ENCODE measurements at places on chromosomes 11 and 22. TPM values are rescaled to one million over a fixed set of nuclear protein-coding genes. Genes with fewer than 3 reads are reported as not detected.

The MFNG gene
- 196 TPM for total RNA-seq

The FAM180B gene
- 0.21 TPM for total RNA-seq

The OR52I1 gene
- total RNA-seq = not detected

The SMTNL1 gene
- not detected for total RNA-seq

The LRRC32 gene
- 0.32 TPM for total RNA-seq

The IL10RA gene
- total RNA-seq = 260 TPM

The GAL3ST3 gene
- not detected for total RNA-seq

DNA sequence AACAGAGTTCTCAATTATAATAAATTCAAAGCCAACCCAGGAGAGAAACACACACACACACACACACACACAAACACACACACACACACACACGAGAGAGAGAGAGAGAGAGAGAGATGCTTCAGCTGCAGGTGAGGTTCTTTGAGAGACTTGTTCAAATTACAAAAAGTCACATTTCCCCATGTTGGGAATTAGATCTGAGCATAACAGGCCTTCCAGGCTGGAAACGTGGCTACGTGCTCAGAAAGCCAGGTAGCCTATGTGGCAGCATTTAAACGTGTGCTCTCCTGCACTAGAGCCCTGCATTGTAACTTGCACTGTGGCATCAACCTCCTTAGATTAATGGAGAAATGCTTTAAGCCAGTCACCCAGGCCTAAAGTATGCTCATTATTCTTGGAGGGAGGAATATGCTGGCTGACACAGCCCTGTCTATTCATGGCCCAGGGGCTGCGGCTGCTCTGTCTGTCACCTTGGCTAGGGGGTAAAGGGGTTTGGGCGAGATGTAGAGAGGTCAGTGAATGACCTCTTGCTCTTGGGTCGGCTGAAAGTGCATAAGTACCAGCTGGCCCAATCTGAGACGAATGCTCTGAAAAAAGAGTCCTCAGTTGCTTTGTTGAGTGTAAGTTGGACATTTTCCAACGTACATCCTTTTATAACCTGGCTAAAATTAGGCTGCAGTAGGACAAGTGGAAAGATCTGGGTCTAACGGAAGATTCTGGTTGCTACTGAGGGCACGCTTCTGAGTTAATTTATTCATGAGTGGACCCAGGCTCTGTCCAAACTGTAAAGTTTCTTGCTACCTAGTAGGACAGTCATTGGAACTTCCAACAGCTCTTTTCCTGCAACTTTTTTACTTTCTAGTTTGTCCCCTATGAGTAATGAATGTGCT, 171.1 kb upstream of the SEZ6L start:
- no peaks in the 10 kb centered on the region for H3K36me3 ChIP-seq
- H3K27ac ChIP-seq = no peak overlapping the region
- no peaks in the 10 kb centered on the region for H3K4me1 ChIP-seq
- no peak for DNase-seq
- no peaks in the 10 kb centered on the region for H3K27me3 ChIP-seq

- peaks cover 7% of the 10 kb centered on the region for H3K4me1 ChIP-seq
- no peak overlapping the region for H3K4me3 ChIP-seq
- H3K27ac ChIP-seq = no peak overlapping the region
- H3K27me3 ChIP-seq = no peaks in the 10 kb centered on the region
Measured at GRCh38 chr22:27883656-27884350, 35.3 kb downstream of the PITPNB start.

- no peaks in the 10 kb centered on the region for H3K27me3 ChIP-seq
- no peak for DNase-seq
- no peaks in the 10 kb centered on the region for H3K4me1 ChIP-seq
- H3K4me3 ChIP-seq = no peak overlapping the region
- peaks cover 40% of the 10 kb centered on the region for H3K36me3 ChIP-seq
- no peak overlapping the region for H3K27ac ChIP-seq
Measured at GRCh38 chr11:28086569-28086968, 21.4 kb downstream of the KIF18A start.

GRCh38 chr22:46739094-46739870, 1.2 kb upstream of the CERK start:
- no peaks in the 10 kb centered on the region for H3K27me3 ChIP-seq
- H3K27ac ChIP-seq = peak overlapping the region; percentile 73
- peaks cover 33% of the 10 kb centered on the region for H3K4me1 ChIP-seq
- no peak for DNase-seq
- peaks cover 16% of the 10 kb centered on the region for H3K36me3 ChIP-seq

DNA sequence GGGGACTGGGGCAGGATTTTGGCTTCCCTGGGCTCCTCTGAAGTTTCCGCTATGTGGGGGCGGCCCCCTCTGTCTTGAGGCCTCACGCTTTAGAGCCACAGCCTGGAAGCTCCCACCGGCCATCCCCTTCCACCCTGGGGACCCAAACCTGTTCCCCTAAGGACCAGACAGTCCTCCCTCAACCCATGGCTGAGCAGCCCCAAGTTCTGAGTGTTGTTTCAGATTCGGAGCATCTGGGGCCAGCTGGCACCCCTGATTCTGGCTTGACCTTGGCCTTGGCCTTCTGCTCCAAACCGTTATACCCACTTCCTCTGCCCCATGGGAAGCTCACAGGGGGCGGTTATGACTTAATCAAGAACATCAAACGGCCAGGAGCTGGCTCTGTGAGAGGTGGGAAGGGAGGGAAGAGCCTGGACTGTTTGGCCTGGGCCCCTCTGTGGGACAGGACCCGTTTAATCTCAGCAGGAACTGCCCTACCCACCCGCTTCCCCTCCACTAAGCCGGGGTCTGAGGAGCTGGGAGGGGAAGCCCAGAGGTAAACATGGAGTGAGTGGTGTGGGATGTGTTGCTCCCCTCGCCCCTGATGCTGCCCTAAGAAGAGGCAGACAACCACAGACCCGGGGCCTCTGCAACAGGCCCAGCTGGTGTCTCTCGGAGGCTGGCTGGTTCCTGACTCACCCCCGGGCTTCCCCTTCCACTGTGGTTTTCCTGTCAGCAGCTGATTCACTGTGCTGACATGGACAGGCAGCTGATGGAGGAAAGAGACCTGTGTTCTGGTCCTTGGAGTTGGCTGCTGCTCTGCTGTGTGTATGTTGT, 3.4 kb downstream of the CD82 start:
- peaks cover 83% of the 10 kb centered on the region for H3K4me1 ChIP-seq
- DNase-seq = peak; percentile 95
- peak overlapping the region; percentile 85 for H3K27ac ChIP-seq
- H3K36me3 ChIP-seq = peaks cover 24% of the 10 kb centered on the region

DNA sequence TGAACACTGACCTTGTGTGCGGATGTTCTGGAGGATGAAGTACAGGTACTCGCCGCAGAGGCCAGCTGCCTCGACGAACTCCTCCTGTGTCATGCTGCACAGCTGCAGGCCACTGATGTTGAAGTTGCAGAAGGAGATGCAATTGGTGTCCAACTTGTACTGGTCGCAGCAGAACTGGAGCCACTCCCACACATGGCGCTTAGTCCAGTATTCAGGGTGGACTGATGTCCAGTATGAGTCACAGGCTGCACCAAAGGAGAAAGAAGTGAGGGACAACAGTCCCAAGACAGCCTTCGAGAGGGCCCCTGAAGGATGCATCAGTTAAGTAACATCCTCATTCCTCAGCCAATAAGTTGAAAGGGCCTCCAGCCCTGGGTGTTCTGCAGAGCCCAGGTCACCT, 20.1 kb downstream of the ELF5 start:
- no peak overlapping the region for H3K4me3 ChIP-seq
- no peaks in the 10 kb centered on the region for H3K4me1 ChIP-seq
- H3K27ac ChIP-seq = no peak overlapping the region
- no peaks in the 10 kb centered on the region for H3K36me3 ChIP-seq
- no peak for DNase-seq
- peaks cover 11% of the 10 kb centered on the region for H3K27me3 ChIP-seq

DNA sequence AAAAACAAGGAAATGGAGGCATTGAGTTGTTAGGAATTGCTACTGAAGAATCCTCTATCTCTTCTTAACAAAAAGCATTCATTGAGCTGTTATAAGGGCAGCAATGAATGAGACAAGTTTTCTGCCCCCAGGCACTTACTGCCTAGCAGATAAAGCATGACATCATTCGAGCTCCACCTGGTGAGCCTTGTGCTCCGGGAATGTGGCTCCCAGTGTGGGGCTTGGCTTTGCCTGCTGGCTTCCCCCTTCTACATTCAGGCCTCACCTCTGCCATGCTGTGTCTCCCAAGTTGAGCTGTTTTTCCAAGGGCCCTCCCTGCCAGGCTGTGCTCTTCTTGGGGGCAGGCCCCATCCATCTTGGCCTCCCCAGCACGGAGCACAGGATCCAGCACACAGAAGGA, 56.9 kb upstream of the EIF3D start:
- H3K36me3 ChIP-seq = no peaks in the 10 kb centered on the region
- DNase-seq = no peak
- peaks cover 19% of the 10 kb centered on the region for H3K27me3 ChIP-seq
- H3K27ac ChIP-seq = no peak overlapping the region
- no peaks in the 10 kb centered on the region for H3K4me1 ChIP-seq

GRCh38 chr11:507727-508515, 879 bp upstream of the RNH1 start:
- DNase-seq = no peak
- peaks cover 11% of the 10 kb centered on the region for H3K36me3 ChIP-seq
- H3K4me3 ChIP-seq = peak overlapping the region; percentile 88
- H3K4me1 ChIP-seq = peaks cover 30% of the 10 kb centered on the region
- peak overlapping the region; percentile 68 for H3K27ac ChIP-seq

GRCh38 chr11:126115127-126115495, 52.4 kb upstream of the CDON start:
- H3K27ac ChIP-seq = no peak overlapping the region
- DNase-seq = no peak
- no peaks in the 10 kb centered on the region for H3K27me3 ChIP-seq
- no peak overlapping the region for H3K4me3 ChIP-seq

DNA sequence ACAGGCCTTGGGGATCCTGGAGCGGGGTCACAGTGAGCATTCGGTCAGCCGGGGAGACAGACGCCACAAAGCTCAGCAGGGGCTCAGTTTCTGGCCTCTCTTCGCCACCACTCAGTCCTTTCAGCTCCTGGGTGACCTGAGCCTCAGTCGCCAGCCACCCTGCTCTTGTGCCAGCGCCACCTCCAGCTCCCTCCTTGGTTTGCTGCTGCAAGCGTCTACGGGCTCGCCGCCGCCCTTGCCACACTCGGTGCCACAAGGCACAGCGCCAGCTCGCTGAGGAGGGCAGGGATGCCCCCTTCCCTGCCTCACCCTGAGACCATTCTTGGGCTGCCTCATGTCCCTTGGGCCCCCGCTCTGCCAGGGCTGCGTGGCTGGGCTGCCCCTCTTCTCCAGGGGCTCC, 1.5 kb upstream of the EEF1G start:
- no peaks in the 10 kb centered on the region for H3K27me3 ChIP-seq
- peaks cover 40% of the 10 kb centered on the region for H3K36me3 ChIP-seq
- DNase-seq = no peak
- H3K27ac ChIP-seq = peak overlapping the region; percentile 89
- peaks cover 41% of the 10 kb centered on the region for H3K4me1 ChIP-seq

DNA sequence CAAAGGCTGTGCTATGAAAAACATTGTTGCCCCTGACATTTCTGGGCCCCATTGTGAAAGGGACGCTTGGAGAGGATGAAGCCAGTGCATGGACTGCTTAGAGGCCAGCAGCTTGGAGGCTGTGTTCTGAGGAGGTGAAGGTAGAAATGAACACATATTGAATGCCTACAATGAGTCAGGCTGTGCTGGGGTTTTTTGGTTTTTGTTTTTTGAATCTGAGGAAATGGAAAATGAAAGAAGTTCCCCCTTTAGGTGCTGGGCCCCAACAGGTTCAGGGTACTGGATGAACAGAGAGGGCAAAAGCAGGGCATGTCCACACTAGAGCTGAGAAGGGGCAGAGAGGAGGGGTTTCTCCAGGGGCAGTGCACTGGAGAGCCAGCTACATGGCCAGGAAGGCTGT, 166.1 kb upstream of the API5 start:
- H3K36me3 ChIP-seq = peaks cover 4% of the 10 kb centered on the region
- peak overlapping the region; percentile 82 for H3K27ac ChIP-seq
- no peak overlapping the region for H3K4me3 ChIP-seq
- peaks cover 24% of the 10 kb centered on the region for H3K4me1 ChIP-seq
- no peaks in the 10 kb centered on the region for H3K27me3 ChIP-seq

- no peak overlapping the region for H3K4me3 ChIP-seq
- peaks cover 27% of the 10 kb centered on the region for H3K4me1 ChIP-seq
- no peak overlapping the region for H3K27ac ChIP-seq
- no peak for DNase-seq
- no peaks in the 10 kb centered on the region for H3K27me3 ChIP-seq
Measured at GRCh38 chr11:35347921-35348331, 71.4 kb downstream of the SLC1A2 start.

- peak overlapping the region; percentile 91 for H3K27ac ChIP-seq
- peak; percentile 89 for DNase-seq
- H3K4me3 ChIP-seq = peak overlapping the region; percentile 31
- no peaks in the 10 kb centered on the region for H3K27me3 ChIP-seq
Measured at GRCh38 chr11:12235947-12236743, 125.8 kb downstream of the MICAL2 start.

DNA sequence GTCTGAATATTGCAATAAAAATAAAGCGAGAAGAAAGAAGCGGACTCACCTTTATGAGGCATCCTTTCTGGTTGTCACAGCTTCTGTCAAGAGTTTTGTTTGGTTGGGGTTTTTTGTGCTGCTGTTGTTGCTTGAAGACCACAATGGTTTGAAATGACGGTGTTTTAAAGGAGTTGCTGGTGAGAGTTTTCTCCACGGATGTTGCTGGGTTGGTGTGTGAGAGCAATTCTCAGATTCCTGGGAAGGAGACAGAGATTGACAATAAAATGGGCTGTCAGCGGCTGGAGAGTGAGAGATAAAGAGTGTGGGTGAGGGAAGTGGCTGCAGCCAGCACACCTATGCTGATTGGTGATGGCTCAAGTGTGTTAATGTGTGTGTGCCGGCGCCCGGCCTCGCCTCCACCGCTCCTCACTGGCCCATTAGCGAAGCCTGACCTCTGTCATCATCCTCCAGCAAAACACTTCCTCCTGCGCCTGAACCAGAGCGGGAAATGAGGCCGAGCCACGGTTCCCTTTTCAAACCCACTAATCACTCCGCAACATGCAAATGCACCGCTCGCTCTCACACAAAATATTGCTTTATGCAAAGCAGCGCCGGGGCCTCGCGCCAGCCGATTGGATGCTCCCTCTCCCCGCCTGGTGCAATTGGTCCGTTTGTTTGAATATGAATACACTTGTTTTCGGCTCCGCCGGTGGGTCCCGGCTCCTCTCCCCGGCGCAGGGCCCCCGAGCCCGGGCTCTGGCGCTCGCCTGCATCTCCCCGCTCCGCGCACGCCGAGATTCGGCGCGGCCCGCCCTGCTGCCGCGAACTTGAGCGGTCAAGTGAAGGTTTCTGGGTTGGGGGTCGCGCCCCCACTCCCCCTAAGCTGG, at the start of gene PAX6:
TSS of gene PAX6 (minus strand) at position 544 of the 869 bp plus-strand sequence. CDS start 4,911 bp downstream, outside the sequence.
- H3K4me3 ChIP-seq = peak within 1 kb of the TSS; percentile 43
- peak within 1 kb of the TSS; percentile 33 for H3K27ac ChIP-seq
- peaks cover 84% of the 10 kb centered on the region for H3K27me3 ChIP-seq
- DNase-seq = peak; percentile 52
- peaks cover 2% of the 10 kb centered on the region for H3K36me3 ChIP-seq
- peaks cover 32% of the 10 kb centered on the region for H3K4me1 ChIP-seq

GRCh38 chr11:56988614-56989013, at the start of gene OR5AK2:
OR5AK2 (plus strand) TSS chr11:56988914; CDS start chr11:56988914, 0 bp downstream.
- no peaks in the 10 kb centered on the region for H3K4me1 ChIP-seq
- H3K4me3 ChIP-seq = no peak within 1 kb of the TSS
- H3K27me3 ChIP-seq = no peaks in the 10 kb centered on the region
- no peaks in the 10 kb centered on the region for H3K36me3 ChIP-seq
- no peak within 1 kb of the TSS for H3K27ac ChIP-seq
- no peak for DNase-seq

GRCh38 chr11:63599211-63600122, 14.8 kb downstream of the PLAAT3 start:
- H3K4me3 ChIP-seq = no peak overlapping the region
- no peak overlapping the region for H3K27ac ChIP-seq
- H3K36me3 ChIP-seq = peaks cover 2% of the 10 kb centered on the region
- H3K27me3 ChIP-seq = no peaks in the 10 kb centered on the region
- no peaks in the 10 kb centered on the region for H3K4me1 ChIP-seq

GRCh38 chr11:106233191-106233590, 155.7 kb downstream of the AASDHPPT start:
- DNase-seq = no peak
- H3K27ac ChIP-seq = no peak overlapping the region
- H3K36me3 ChIP-seq = no peaks in the 10 kb centered on the region
- no peaks in the 10 kb centered on the region for H3K4me1 ChIP-seq
- H3K4me3 ChIP-seq = no peak overlapping the region

Data from activated CD8-positive, alpha-beta memory T cell treated with anti-CD3 and anti-CD28 coated beads, Interleukin-2, amount 10 ng/mL, durations not matched to agents 7 days and 5 days (primary cell).